Thymus (tissue), 14 donors: ENCODE measurements at places on chromosomes 7 and 10. TPM values are rescaled to one million over a fixed set of nuclear protein-coding genes. Genes with fewer than 3 reads are reported as not detected.

The SUGCT gene
- 5.5 TPM for polyA plus RNA-seq

The HTR5A gene
- polyA plus RNA-seq: 2.6 TPM

The ZNF239 gene
- polyA plus RNA-seq: 3.2 TPM

The ASB10 gene
- 0.05 TPM for polyA plus RNA-seq

The GIMAP6 gene
- 20.5 TPM for polyA plus RNA-seq

The STARD3NL gene
- polyA plus RNA-seq: 28.8 TPM

The OPN4 gene
- polyA plus RNA-seq: 0.09 TPM

The ZSCAN25 gene
- polyA plus RNA-seq: 9.8 TPM

The ACSL5 gene
- 15.9 TPM for polyA plus RNA-seq

The ELN gene
- 29.8 TPM for polyA plus RNA-seq

The GHRHR gene
- polyA plus RNA-seq: 0.68 TPM

The FANK1 gene
- 14.1 TPM for polyA plus RNA-seq

The SAP25 gene
- 183 TPM for polyA plus RNA-seq

The CRHR2 gene
- 0.05 TPM for polyA plus RNA-seq

The ZNF487 gene
- 11.6 TPM for polyA plus RNA-seq

The NIPSNAP2 gene
- polyA plus RNA-seq: 61.3 TPM

The SH2B2 gene
- polyA plus RNA-seq: 3.9 TPM

The TBC1D12 gene
- 8.9 TPM for polyA plus RNA-seq

The PHKG1 gene
- polyA plus RNA-seq: 1.7 TPM

The CHST3 gene
- polyA plus RNA-seq: 2.5 TPM

The TCAF2 gene
- 3.3 TPM for polyA plus RNA-seq
